Uterus (tissue), 4 donors: ENCODE measurements at places on chromosomes 2 and 18. TPM values are rescaled to one million over a fixed set of nuclear protein-coding genes. Genes with fewer than 3 reads are reported as not detected.

Gene NAT8
- not detected for total RNA-seq

Gene SYT4
- total RNA-seq, result not detected

DNA sequence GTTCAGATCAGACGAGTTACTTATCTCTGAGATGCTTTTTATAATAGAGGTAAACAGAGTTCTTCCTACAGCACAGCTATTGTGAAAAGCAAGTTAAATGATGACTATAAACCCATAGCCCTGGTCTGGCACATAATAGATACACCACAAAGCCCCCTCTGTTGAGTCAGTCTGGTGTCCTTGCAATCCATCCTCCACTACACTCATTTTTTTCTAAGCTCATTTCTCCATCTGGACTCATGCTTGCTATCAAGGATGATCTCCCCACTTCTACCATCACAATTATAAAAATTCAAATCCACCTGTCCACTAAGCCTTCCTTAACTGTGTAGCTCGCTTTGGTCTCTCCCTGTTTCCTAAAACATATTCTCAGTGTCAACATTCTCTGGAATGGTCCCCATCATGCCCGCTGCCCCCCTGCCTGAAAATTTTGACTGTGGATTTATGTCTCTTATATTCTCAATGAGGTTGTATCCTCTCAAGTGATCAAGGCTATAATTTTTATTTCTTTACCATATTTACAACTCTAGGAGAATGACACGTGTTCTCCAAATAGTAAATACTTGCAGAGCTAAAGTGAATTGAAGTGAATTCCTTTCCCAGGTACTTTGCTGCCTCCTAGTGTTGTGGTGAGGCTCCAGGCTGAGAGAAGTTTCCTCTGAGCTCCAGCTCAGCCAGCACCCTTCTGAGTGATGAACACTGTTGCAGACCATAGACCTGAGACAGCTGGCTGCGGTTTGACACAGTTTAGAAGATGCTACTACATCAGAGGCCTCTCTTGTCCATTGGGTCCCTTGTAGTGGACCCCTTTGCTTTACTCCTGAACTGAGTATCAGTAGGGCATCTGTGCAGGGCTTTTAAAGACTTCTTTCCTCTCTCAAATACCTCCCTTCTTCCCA, 108.7 kb downstream of the DPP10 start:
- H3K4me3 ChIP-seq, result no peak overlapping the region
- H3K27ac ChIP-seq, result no peak overlapping the region
- H3K27me3 ChIP-seq, result no peaks in the 10 kb centered on the region
- no peaks in the 10 kb centered on the region for H3K4me1 ChIP-seq

GRCh38 chr2:183408562-183408961, 284.3 kb downstream of the NUP35 start:
- H3K4me1 ChIP-seq, result no peaks in the 10 kb centered on the region
- no peaks in the 10 kb centered on the region for H3K27me3 ChIP-seq
- no peak overlapping the region for H3K4me3 ChIP-seq
- no peaks in the 10 kb centered on the region for H3K36me3 ChIP-seq

DNA sequence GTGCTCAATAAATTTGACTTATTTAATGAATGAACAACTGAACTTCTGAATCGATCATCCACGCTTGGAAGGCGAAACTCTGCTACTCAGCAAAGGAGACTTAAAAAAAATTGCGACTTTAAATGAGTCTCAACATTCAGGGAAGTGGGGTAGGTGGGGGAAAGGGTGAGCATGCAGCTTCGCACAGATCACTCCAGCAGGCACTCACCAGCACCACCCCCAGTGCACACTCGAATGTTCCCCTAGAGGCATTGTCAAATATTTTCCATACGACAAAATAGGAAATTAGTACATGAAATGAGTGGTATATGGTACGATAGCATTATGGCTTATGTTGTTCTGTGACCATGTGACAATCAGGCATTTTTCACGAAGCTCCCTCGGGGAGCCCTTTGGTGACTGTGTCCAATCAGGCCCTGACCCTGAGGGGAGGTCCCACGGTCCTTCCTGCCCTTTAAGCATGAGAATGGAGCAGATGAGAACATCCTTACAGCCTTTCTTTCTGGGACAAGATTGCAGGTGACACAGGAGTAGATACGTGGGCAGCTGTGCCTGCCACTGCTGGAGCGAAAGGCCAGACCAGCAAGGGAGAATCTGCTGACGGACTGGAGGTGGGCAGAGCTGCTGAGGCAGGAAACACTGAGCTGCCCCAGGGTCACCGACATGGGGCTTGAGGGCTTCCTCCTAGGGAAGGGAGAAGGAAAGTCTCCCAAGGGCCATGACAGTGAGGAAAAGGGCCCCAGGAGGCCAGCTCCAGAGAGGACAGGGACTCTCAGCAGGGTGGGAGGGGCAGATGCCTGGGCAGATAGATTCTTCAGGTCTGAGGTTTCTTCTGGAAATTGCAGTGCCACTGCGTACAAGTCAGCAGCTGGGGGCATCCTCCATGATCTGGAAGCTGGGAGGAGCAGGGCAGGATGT, 101.3 kb upstream of the ID2 start:
- H3K27ac ChIP-seq, result no peak overlapping the region
- no peaks in the 10 kb centered on the region for H3K27me3 ChIP-seq
- DNase-seq, result no peak
- H3K4me1 ChIP-seq, result no peaks in the 10 kb centered on the region
- H3K4me3 ChIP-seq, result no peak overlapping the region

DNA sequence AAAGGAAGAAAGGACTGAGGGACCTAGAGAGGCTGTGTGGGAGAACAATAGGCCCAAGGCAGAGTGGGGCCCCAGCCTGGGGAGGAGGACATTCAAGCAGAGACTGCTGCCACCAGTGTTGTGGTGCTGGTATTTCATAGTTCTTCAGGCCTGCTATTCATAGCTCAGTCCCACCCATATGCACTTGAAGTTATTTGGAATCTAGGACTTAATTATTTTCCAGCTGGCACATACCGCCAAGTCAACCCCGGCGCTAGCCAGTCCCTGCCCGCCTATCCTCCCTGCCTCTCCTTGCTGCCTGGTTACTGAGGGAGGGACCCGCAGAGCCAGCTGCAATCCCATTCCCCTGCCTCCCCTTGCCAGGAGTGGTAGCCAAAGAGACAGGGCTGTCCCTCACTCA, 141.2 kb downstream of the CABLES1 start:
- H3K27me3 ChIP-seq, result no peaks in the 10 kb centered on the region
- no peaks in the 10 kb centered on the region for H3K4me1 ChIP-seq

- H3K36me3 ChIP-seq, result no peaks in the 10 kb centered on the region
- DNase-seq, result no peak
- H3K4me1 ChIP-seq, result no peaks in the 10 kb centered on the region
- H3K4me3 ChIP-seq, result no peak overlapping the region
- H3K27me3 ChIP-seq, result no peaks in the 10 kb centered on the region
Observed at GRCh38 chr2:25419678-25420242, 78.0 kb upstream of the DNMT3A start.

DNA sequence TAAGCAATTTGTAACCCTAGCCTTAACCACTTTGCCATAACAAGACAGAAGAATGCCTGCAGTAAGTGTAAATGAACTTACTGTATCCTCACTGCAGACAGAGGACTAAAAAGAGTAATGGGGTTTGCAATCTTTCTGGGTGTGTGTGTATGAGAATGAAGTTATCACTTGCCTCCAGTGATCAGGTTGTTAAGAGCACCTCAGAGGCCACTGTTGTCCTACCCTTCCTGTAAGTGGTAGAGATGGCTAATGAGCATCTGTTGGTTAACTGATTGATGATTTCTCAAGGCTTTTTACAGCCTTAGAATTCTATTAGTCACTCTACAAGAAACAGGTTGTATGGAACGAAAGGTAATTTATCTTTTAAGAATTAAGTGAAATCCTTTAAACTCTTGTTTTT, 27.6 kb upstream of the GTF2A1L start:
- H3K27me3 ChIP-seq, result no peaks in the 10 kb centered on the region
- no peak overlapping the region for H3K4me3 ChIP-seq
- no peaks in the 10 kb centered on the region for H3K36me3 ChIP-seq
- H3K4me1 ChIP-seq, result no peaks in the 10 kb centered on the region
- no peak overlapping the region for H3K27ac ChIP-seq

DNA sequence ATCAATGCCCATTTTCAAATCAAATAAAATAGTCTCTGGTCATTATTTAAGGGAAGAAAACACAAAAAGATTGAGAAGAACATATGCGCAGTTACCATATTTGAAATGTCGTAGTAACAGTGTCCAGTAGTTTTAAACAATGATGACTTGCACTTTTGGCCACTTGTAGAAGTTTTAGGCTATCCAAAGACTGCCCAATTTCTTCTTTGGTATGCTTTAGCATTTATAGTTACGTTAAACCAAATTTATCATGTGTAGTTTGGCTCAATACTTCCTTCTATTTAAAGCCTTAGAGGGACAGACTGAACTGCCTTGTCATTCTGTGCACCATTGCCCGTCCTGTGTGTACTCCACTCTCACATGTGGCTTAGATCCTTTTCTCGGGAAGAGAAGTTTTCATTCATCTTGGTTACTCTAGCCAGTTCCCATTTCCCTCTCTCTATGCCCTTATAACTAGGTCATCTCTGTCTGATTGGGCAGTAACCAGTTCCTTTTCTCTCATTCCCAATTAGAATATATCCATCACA, 84.8 kb upstream of the TTN start:
- H3K36me3 ChIP-seq, result no peaks in the 10 kb centered on the region
- no peaks in the 10 kb centered on the region for H3K27me3 ChIP-seq
- H3K27ac ChIP-seq, result no peak overlapping the region
- H3K4me3 ChIP-seq, result no peak overlapping the region
- no peaks in the 10 kb centered on the region for H3K4me1 ChIP-seq

DNA sequence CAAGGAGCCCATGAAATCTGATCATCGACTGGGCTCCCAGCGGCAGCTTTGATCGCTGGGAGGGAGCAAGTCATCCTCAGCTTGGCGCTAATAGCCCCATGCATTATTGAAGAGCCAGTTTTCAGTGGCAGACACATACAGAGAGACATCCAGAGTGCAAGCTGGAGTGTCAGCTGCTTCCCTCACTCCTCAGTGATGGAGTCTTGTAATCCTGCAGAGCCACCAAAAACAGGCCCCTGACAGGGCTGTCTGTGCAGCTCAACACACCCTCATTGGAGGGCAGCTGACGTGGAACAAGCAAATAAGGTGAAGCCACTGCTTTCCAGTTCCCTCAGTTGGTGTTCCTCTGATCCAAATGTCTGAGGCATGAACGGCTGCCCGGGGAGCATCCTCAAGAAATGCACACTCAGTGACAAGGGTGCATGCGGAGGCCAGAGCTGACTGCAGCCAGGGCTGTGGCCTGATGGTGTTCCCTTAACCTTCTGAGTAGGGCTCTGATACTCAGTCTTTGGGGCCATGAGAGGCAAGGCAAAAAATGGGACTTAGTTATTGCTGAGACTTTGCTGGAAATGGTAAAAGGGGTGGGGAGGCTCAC, 97.4 kb downstream of the RHOB start:
- H3K27me3 ChIP-seq, result no peaks in the 10 kb centered on the region
- H3K27ac ChIP-seq, result no peak overlapping the region
- H3K4me3 ChIP-seq, result no peak overlapping the region
- H3K36me3 ChIP-seq, result no peaks in the 10 kb centered on the region

Gene SLC39A6
- total RNA-seq, result 7.7 TPM

DNA sequence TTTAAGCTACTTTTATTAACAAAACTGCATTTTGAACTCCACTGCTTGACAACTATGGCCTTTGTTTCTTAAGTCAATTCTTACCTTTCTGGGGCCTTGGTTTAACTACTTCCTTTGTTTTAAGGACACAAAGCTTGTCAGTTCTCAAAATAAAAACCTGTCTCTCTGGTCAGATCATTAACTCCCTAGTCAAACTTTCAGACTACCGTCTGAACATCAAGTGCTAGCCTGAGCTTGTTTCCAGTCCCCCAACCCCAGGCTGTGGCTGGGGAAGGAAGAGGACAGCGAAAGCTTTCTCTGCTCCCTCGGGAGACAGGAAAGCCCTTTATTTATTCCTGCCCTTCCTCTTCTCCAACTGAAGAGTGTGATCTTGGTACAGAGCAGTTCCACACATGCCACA, 1.7 kb downstream of the SH3YL1 start:
- H3K4me3 ChIP-seq, result no peak overlapping the region
- no peaks in the 10 kb centered on the region for H3K4me1 ChIP-seq
- no peaks in the 10 kb centered on the region for H3K36me3 ChIP-seq
- H3K27me3 ChIP-seq, result no peaks in the 10 kb centered on the region
- H3K27ac ChIP-seq, result no peak overlapping the region

- H3K36me3 ChIP-seq, result no peaks in the 10 kb centered on the region
- no peaks in the 10 kb centered on the region for H3K27me3 ChIP-seq
- H3K27ac ChIP-seq, result no peak overlapping the region
- H3K4me3 ChIP-seq, result no peak overlapping the region
Observed at GRCh38 chr2:103669531-103669930, 907.7 kb downstream of the TMEM182 start.

GRCh38 chr2:70104231-70105111, 17.2 kb downstream of the PCBP1 start:
- H3K27ac ChIP-seq, result peak overlapping the region; percentile 88
- H3K4me1 ChIP-seq, result peaks cover 21% of the 10 kb centered on the region
- no peaks in the 10 kb centered on the region for H3K27me3 ChIP-seq
- H3K4me3 ChIP-seq, result no peak overlapping the region
- no peaks in the 10 kb centered on the region for H3K36me3 ChIP-seq
- peak; percentile 66 for DNase-seq

DNA sequence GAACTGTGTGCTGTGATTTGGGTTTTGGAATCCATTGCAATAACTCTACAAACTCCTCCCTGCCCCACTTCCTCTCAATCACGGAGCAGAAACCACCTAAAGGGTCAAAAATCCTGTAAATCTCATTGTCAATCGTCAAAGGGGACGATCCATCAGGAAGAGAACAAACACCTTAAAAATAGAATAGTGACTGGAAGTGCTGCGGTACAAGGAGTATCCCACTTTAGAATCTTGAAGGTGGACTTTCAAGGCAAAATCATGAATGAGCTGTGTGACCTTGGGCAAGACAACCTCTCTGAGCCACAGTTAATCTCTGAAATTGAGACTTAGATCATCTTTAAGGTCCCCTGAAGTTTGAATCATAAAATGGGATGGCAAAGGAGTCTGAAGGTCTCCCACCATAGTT, 5.9 kb downstream of the PMAIP1 start:
- H3K4me3 ChIP-seq, result no peak overlapping the region
- H3K27ac ChIP-seq, result no peak overlapping the region
- H3K36me3 ChIP-seq, result no peaks in the 10 kb centered on the region
- DNase-seq, result no peak
- H3K27me3 ChIP-seq, result no peaks in the 10 kb centered on the region

DNA sequence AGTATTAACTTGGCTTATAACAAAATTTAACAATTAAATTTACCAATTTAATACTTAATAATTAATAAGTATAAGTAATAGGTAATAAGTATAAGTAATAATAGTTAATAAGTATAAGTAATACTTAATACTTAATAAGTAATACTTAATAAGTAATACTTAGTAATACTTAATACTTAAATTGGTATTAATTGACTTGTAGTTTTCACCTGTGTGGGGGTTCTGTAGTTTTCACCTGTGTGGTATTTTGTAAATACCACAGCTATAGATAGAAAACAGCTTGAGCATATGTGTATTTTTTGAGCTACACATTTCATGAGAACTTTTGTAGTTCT, 55.4 kb downstream of the MAPRE2 start:
- H3K36me3 ChIP-seq, result no peaks in the 10 kb centered on the region
- no peak overlapping the region for H3K27ac ChIP-seq
- no peaks in the 10 kb centered on the region for H3K4me1 ChIP-seq
- H3K4me3 ChIP-seq, result no peak overlapping the region

Gene EIF2AK3
- 15.3 TPM for total RNA-seq

Gene TCF7L1
- total RNA-seq, result 0.26 TPM

- no peak overlapping the region for H3K4me3 ChIP-seq
- DNase-seq, result no peak
- H3K36me3 ChIP-seq, result no peaks in the 10 kb centered on the region
- H3K27ac ChIP-seq, result no peak overlapping the region
- H3K4me1 ChIP-seq, result no peaks in the 10 kb centered on the region
Observed at GRCh38 chr2:105179469-105180372, 61.8 kb upstream of the GPR45 start.

Gene PAX8
- total RNA-seq, result 2.8 TPM

GRCh38 chr2:219893541-219893940, 266.1 kb downstream of the SLC4A3 start:
- H3K4me1 ChIP-seq, result no peaks in the 10 kb centered on the region
- DNase-seq, result no peak
- no peak overlapping the region for H3K27ac ChIP-seq
- H3K4me3 ChIP-seq, result no peak overlapping the region
- no peaks in the 10 kb centered on the region for H3K27me3 ChIP-seq

Gene ZNF532
- total RNA-seq, result 32.4 TPM
